ENCODE measurements at places on chromosomes 2 and 18.

GRCh38 chr2:156116113-156116512 is 216.4 kb downstream of the NR4A2 start:
- no peak for DNase-seq

DNA sequence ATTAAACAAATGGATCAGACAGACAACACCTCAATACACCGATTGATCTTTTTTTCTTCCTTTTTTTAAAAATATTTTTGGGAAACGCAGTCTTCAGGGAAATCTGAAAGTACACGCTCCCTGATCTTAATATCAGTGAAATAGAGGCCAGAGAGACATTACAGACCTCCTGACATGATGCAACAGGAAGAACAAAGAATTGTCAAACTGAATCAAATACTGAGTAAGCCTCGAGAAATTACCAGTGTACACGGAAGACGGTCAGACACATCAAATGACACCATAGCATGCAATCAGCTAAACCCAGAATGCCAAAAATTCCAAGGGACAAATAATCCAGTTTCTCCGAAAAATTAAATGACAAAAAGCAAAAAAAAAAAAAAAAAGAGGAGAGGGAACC is 80.2 kb upstream of the NFU1 start:
- DNase-seq = no peak

- DNase-seq = no peak
These were observed 20.4 kb downstream of the FAM178B start for GRCh38 chr2:96965781-96966514.

GRCh38 chr18:3148930-3149535 is 70.7 kb downstream of the MYOM1 start:
- DNase-seq = no peak

- DNase-seq = no peak
These were observed 158.7 kb downstream of the VWC2L start for GRCh38 chr2:214569419-214570035.

DNA sequence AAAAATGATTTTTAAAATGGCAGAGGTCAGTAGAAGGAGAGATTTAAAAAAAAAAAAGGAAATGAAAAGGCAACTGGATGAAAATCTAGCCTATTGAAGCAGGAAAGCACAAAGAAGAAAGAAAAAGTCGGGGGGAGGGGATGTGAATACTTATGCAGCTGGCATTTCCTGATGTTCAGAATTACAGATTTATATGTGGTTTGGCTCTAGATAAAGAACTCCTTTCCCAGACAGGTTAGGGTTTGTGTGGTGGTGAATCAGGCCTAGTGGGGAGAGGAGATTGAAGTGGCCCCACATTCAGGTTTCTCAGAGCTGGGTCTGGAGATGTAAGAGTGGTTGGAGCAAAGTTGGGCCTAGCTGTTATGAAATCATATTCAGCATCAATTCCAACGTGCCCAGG is 394.4 kb downstream of the FIGN start:
- DNase-seq = no peak

GRCh38 chr2:23692263-23692662 is 234.7 kb downstream of the ATAD2B start:
- DNase-seq = no peak

DNA sequence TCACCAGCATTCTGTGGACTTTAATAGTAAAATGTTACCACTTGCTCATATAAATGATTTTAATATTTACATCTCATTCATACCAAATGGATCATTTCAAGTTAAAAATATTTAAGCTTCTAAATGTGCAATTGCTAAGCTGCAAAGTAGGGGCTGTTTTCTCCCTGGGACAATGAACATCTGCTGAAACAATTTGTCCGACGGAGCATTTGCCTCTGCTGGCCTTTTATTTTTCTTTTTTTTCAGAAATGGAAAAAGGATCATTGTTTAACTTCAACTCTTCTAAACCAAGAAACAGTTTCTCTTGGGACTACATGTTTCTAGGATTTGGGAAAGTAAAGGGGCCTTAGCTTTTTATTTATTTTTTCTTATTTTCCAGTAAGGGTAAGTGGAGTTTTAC is 43.8 kb upstream of the ITPRID2 start:
- no peak for DNase-seq

DNA sequence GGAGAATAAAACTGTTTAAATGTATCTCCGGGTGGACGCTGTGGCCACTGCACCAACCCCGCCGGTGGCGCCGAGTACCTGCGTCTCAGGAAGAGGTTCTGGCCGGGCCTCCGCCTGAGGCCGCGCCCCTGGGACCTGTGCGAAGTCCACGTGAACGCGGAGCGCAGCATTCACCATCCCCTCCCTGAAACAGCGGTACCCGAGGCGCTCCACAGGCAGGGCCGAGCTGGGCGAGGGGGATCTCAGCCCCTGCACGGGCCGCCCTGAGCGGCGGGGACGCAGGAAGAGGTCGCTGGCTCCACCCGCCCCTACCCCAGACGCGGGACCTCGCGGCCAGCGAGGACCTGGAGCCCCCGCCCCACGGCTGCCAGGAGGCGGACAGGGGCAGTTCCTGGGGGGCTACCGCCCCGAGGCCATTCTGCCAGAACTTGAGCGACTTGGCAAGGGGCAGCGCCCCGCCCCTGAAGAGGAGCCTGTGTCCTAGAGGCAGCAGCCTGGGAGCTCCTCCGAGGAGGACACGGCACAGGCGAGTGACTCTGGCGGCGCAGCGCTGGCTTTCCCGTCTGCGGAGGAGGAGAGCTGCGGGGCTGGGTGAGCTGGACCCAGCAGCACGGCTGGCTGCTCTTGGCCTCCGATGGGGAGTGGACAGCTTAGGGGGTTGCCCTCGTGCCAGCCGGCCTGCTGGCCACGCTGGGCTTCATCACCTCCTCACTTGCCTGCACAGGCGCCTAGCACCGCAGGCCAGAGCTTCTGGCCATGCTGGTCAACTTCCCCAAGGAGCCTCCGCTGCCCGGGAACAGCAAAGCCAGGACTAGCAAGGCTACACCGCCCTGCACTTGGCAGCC is 9.7 kb upstream of the TEKT4 start:
- DNase-seq = no peak

GRCh38 chr2:1169291-1169949 is 218.8 kb downstream of the SNTG2 start:
- DNase-seq = no peak

GRCh38 chr18:49137093-49137492 is 186.3 kb upstream of the SMAD7 start:
- DNase-seq = no peak

GRCh38 chr2:61713457-61713856 is 140.4 kb downstream of the FAM161A start:
- DNase-seq = no peak

DNA sequence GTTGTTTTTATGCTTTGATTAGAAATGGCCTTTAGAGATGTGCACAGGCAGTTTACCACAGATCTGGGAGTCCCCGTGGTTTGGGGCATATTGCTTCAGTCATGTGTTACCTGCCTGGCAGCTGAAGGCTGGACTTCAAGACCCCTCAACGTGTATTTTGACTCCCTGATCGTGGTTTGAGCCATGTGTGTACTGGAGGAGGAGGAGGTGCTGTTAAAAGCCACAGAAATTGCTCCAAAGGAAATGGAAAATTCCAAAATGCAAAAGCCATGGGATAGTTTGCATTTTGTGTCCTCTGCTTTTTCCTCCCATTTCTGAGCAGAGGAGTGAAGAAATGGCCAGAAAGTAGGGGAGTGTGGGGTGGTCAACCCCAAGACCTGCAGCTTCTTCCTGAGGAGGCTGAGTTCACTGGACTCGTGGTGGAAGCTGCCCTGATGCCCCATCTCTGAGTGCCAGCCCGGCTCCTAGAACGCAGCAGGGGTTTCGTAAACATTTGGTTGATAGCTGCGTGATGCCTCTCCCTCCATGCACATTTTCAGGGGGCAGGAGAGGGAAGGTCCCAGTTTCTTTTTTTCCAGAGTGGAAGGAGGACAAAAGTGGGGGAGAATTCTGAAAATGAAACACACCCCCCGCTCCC is 45.7 kb downstream of the ITGB1BP1 start:
- no peak for DNase-seq

- DNase-seq = no peak
These were observed 1178.5 kb upstream of the ACVR2A start for GRCh38 chr2:146666340-146666739.

DNA sequence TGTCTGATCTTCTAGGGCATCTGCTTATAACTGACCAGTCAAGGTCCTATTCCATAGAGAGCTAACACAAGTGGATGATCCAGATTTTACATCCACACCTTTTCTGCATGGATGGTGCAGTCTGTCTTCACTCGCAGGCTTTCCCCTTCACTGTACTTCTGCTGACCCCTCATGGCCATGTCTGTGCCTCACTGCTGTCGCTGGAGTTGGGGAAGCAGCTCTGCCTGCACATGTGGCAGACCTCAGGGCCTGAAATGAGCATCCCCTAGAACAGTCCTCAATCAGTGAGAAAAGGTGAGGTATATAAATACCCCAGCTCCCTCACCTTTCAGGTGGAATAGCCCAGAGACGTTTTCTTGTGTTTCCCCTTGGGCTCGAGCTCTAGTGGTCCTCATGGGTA is 233.8 kb downstream of the ANKRD36B start:
- no peak for DNase-seq

DNA sequence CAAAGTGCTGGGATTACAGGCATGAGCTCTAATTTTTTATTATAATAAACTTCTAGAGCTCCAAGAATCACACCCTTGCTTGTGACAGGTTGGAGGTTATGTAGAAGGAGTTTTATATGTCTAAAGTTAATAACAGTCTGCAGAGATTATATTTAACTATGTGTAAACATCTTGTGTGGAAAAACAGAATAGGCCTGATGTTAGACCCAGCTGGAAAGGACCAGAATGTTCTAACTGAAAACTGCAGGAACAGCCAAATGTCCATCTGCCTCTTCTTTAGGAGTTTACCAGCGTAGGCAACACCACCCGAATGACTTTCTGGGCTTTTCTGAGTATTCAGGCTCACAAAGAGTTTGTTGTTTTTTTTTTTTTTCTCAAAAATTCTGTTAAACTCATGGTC is 67.1 kb upstream of the CDCA7 start:
- DNase-seq = no peak

DNA sequence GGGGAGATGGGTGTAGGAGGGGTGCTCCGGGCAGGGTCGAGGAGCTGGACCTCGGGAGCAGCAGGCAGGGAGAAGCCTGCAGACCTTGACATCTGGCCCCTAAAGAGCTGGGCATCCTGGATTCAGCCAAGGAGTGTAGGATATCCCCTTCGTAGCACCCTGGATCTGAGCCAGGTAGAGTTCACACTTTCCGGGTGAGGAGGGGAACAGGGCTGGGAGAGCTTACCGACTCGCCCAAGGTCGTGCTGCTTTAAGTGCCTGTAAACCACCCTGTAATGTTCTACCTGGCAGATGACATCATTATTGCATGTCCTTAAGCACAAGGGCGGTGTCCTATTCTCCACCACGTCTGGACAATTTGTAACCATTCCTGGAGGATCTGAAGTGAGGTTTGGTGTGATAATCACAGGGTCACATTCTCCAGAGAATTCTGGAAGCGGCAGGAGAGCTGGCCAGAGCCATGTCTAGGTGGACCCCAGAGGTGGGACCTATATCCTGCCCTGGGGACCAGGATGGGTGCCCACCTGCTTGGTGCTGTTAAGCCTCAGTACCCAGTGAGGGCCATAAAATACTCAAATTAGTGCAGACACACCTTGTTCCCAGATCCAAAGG is 14.6 kb downstream of the ITM2C start:
- DNase-seq = no peak

DNA sequence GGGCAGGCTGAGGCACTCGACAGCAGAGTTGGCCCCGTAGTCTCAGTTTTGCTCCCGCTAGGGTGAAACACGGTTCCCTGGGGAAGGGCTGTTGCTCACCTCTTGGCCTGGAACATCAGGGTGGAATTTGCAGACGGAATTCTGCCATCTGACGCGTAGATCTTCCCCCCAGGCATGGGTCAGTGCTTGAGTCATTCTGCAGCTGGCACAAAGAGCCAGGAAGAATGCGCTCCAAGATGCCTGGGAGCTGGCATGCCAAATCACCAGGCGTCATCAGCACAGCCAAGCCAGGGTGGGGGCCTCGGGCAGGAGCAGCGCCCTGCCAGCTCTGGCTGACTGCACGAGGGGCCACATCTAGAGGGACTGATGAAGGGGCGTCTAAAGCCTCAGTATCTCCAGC is 42.7 kb downstream of the ODC1 start:
- no peak for DNase-seq

DNA sequence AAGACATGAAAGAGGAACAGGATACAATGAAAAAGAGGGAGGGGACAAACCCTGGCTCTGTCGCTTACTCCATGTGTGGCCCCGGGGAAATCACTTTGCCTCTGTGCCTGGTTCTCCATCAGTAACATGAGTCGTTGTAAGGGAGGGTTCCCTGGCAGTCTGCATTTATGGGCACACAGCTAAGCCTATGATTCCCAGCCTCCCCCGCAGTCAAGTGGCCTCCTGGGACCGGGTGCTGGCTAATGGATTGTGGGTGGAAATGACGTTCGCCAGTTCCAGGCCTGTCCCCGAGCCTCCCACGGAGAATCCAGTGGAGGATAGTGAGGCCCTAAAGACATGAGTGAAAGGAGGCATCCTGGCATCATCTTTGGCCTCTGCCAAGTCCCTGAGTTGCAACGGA is 42.7 kb downstream of the SFXN5 start:
- DNase-seq = no peak

GRCh38 chr18:7945882-7946281 is 378.8 kb downstream of the PTPRM start:
- no peak for DNase-seq

DNA sequence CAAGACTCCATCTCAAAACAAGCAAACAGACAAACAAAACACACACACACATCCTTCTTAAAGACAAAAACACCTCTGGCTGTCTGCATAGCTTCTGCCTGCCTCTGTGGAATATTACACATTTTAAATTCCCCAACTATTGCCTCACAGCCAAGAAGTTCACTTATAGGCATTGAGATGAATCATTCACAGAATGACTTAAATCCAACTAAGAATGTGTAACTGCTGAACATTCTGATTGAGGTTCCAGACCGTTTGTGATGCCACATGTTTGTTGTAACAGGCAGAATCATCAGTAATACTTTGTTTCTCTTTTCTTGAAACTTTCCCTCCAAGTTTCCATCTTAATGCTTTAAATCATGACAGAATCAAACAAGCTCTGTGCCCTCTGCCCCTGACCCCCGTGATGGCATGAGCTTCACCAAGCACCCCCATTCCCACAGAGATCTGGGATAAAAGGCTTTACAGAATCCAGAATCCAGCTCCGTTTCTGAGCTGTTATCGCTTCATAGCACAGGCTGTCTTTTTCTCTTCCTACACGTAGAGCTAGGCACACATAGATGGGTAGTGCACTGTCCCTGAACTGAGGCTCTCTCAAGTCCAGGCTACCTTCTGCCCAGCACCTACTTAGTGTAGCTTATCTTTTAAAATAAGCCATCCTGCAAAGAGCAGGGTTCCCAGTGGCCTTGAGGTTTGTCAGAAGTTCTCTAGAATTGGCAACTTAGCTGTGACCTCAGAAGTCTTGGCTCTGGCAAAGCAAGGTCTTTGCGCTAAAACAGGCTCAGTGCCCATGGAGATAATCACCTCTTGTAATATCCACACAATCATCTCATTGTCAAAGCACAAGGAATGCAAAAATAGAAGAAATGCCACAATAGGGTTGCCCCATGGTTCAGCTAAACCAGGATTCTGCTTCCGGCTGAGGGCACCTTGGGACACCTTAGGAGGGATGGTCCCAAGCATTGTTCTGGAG is 32.9 kb downstream of the EPAS1 start:
- DNase-seq = no peak

All from activated CD8-positive, alpha-beta memory T cell treated with anti-CD3 and anti-CD28 coated beads for 1 hour (primary cell).